ENCODE measurements at places on chromosomes 1 and 21. TPM values are rescaled to one million over a fixed set of nuclear protein-coding genes. Genes with fewer than 3 reads are reported as not detected.

MINDY1 gene
- total RNA-seq: 12.7 TPM

E2F2 gene
- 0.08 TPM for total RNA-seq

NPHS2 gene
- total RNA-seq: not detected

COL8A2 gene
- 4.8 TPM for total RNA-seq

OR2T8 gene
- total RNA-seq: not detected
